CD4-positive, alpha-beta T cell treated with Interleukin-2 at 100 ng/mL for 4 hours (primary cell): ENCODE measurements at places on chromosomes 13 and 19.
A peak's percentile ranks its signal among the peaks of the same experiment; 100 is the strongest.

- DNase-seq = no peak
Measured at GRCh38 chr13:100566543-100566942, 22.0 kb downstream of the GGACT start.

GRCh38 chr19:28305513-28305912 lies 907.4 kb downstream of the UQCRFS1 start:
- DNase-seq = no peak

GRCh38 chr13:113905942-113906341 lies 42.1 kb upstream of the GAS6 start:
- no peak for DNase-seq

DNA sequence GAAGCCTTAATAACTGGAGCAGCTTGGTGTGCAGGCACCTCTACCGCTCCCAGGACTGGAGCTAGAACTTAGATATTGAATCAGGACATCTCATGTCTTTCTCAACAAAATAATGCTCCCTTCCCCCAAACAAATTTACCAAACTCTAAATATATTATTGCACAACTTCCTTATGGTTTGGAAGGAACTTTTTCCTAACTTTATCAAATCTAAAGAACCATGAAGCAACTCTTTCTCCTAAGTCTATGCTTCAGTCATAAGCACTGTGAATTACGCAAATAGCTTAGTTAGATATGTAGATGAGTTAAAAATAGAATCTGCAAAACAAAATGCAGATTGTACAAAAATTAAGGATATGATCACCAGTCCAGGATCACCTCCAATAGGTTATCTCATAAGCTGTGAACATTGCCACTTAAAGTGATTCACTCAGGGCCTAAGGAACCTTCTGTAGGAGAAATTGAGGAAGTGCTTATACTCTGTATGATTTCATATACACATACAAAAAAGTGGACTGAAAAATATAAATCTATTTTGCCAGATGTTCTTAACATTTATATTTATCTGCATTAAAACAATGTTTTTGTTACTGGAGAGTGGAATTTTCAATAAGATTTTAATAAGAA lies 20.4 kb upstream of the MAB21L1 start:
- DNase-seq = no peak

DNA sequence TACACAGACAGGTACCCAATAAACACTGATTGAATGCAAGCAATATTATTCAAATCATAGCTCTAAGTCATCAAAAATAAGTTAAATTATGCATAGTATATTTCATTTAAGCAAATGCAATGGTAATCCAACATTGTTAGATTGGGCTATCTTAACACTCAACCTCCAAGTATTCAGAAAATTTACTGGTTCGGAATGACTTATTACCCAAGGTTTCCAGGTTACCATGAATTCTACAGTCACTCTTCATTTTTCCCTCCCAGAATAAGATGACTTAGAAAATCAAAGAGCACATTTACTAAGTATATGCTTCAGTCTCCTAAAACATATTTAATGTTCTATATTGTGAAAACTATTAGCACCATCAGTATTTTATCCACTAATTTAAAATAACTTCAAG lies 6.0 kb downstream of the UBL3 start:
- no peak for DNase-seq

GRCh38 chr19:11566164-11566563 lies 7.1 kb upstream of the ELOF1 start:
- DNase-seq = no peak

- DNase-seq = no peak
Measured at GRCh38 chr13:74202129-74202813, 68.1 kb upstream of the KLF12 start.

DNA sequence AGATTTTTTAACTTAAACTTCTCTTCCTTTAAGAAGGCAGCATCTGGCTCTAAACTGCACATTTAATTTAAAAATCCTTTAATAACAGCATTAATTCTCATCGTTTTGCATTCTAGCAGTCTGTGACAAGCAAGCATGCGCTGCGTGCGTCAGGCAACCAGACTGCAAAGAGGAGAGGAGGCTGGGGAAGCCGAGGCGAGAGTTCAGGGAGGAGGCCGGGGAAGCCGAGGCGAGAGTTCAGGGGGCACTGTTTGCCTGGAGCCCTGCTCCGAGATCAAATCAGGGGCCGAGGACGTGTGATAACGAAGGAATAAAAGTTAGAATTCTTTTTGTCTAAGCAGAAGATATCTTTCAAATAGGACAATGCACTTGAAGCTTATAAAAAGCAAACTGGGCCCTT lies 435.7 kb downstream of the EFNB2 start:
- no peak for DNase-seq

- peak; percentile 76 for DNase-seq
Measured at GRCh38 chr19:35869327-35870123, 1.2 kb downstream of the APLP1 start.

DNA sequence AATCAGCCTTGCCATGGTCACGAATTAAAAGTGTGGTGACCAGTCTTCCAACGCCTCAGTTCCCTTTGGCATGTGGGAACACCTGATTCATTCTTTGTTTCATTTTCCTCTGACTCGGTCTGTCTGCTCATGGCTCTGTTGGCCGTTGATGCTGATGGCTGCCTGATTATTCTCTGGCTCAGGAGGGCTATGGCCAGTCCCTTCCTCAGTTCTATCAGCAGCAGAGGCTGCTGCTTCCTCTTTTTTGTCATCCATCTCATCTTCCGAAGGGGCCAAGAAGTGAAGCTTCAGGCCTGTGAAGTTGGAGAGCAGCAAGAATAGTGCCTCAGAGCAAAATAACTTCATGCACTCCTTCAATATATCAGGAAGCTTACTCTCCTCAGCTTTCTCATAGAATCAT lies 9.5 kb upstream of the MLNR start:
- DNase-seq = no peak

DNA sequence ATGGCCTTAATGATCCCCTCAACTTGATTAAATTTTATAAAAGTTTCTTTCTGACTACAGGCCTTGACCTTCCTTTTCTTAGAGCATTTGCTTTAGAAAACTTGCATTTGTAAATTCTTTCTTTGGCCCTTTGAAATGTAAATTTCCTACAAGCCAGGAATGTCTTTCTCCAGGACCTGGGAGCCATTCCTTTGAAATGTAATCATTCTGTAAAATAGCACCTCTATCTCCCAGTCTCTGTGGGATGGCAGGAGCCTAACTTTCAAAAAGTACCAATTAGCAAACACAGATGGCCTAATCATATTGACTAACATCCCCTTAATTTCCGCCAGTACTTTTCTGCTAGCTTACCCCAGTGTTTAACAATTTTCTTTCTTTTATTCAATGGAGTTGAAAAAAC lies 1394.2 kb upstream of the ATXN8OS start:
- no peak for DNase-seq

DNA sequence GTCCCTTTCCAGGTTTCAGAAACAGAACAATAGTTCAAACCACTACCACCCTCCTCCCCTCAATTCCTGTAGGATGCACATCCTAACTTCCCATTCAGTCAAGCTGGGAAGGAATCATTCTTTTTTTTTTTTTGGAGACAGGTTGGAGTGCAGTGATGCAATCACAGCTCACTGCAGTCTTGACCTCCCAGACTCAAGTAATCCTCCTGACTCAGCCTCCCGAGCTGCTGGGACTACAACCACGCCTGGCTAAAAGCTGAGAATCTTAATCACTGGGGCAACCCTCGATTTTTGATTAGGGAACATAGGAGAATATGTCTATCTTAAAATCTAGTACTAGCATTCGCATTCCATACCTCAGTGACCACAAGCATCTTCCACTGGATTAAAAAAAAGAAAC lies 146.2 kb downstream of the ABCC4 start:
- DNase-seq = no peak

GRCh38 chr13:50617134-50617721 lies 226.3 kb downstream of the DLEU7 start:
- no peak for DNase-seq

GRCh38 chr19:15107061-15108010 lies at the start of gene SYDE1:
Gene SYDE1, plus strand, starts transcription at chr19:15107401. Its CDS starts 33 bp downstream, at chr19:15107434.
- no peak for DNase-seq

DNA sequence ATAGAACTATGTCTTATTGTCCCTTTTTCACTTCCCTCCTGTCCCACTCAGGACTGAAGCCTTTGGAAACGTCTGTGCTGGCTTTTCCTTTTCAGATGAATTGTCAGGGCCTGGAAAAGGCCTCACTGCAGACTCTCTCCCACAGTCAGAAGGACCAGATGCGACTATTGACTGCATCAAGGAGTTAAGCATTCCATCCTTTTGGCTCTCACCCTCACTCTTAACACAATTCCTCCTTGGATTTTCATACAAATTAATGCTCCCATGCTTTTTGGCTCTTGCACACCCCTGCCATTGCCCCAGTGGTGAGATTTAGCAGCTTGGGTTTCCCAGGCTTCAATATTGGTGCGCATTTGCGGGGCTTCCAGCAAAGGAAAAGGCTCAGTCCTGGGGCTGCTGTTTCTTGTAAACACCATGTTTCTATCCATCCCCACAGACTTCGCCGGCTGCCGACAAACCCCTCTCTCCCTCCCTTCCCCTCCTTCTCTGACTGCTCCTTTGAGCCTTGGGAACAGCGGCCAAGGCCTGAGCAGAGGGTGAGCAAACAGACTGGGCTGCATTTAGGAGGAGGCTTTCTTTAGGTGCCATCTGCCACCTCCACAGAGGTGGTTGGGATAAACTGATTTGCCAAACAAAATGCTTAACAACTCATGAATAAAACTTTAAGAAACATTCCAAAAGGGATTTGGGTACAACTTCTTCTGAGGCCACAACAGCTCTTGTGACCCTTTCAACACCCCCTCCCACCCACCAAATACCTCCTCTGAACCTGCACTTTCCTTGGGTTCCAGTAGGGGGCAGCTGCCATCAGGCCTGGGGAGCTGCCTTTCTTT lies 48.6 kb upstream of the PCDH8 start:
- DNase-seq = no peak

- peak; percentile 77 for DNase-seq
Measured at GRCh38 chr19:38657633-38658222, 10.3 kb downstream of the ACTN4 start.

GRCh38 chr13:112997188-112998130 lies 28.4 kb downstream of the MCF2L start:
- DNase-seq = no peak

DNA sequence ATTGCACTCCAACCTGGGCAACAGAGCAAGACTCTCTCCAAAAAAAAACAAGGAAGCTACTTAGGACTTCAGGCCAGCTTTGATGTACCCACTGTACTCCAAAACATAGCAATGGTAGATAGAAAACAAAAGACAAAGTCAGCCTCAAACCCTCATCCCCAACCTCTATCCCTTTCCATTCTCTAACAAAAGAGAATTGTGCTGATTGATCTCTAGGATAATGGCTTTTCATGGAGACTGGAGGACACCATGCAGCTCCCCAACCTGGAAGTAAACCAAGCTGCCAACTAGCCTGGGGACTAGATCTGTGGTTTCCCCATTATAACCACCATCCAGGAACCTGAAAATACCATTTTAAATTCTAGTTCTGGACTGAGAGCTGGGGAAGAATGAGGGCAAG lies 4.3 kb upstream of the ZDHHC20 start:
- DNase-seq = no peak

GRCh38 chr19:41811036-41811435 lies 14.6 kb downstream of the CEACAM3 start:
- DNase-seq = peak; percentile 12

DNA sequence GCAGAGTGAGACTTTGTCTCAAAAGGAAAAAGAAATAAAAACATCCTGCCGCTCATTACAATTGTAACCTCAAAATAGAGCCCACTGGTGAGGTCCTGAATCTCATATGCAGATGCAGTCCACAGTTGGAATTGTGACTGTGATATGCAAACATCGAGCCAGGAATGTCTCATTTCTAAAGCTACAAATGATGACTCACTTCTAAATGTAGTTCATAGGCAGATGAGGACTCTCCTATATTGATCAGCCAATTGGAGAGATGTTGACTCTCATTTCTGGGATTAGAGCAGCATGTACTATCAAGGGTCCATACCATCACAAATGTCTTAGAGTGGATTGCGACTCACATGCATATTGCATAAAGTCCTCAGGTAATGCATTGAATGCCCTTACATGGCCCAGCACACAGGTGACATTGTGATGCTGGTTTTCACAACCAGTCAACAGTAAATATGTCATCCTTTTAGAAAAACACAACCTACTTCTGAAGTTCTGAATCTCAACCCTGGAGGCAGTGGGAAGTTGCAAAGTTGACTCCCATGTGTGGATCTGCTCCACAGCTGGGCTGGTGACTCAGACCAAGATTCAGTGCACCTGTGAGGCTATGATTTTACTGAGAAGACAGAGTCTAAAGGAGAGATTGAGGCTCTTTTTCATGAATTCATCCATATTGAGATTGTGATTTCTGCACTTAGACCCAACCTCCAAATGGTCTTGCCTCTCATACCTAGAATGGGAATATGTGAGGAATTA lies 16.9 kb upstream of the ZNF254 start:
- no peak for DNase-seq

DNA sequence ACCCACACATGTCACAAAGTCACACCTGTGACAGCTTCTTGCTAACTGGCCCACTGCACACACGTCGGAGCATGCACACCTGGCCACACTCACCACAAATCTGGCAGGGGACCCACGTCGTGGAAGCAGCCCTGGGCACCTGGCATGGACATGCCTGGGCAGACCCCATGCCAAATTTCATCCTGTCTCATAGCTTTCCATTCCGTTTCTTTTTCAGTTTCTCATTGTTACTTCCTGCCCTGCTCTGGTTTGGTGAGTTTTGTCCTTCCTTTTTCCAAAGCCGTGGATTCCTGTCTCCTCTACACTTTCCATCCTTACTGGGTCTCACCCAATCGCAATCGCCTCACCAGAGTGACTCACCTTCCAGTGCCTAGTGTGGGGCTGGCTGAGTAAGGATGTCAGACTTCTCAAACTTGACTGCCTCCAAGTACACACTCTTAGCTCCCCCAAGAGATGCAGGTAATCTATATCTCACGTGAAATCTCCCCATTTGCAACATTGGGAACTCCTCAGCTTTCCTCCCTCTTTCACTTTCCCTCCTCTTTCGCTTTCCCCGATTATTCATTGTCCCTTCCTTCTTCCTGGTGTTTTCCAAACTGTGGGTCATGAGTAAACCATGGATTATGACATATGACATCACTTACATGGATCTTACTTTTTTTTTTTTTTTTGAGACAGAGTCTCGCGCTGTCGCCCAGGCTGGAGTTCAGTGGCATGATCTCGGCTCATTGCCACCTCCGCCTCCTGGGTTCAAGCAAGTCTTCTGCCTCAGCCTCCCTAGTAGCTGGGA lies 1.6 kb upstream of the BBC3 start:
- DNase-seq = peak; percentile 31

GRCh38 chr13:53214433-53214832 lies 185.8 kb downstream of the OLFM4 start:
- DNase-seq = no peak

GRCh38 chr19:11111771-11112144 lies 22.5 kb downstream of the LDLR start:
- DNase-seq = no peak

DNA sequence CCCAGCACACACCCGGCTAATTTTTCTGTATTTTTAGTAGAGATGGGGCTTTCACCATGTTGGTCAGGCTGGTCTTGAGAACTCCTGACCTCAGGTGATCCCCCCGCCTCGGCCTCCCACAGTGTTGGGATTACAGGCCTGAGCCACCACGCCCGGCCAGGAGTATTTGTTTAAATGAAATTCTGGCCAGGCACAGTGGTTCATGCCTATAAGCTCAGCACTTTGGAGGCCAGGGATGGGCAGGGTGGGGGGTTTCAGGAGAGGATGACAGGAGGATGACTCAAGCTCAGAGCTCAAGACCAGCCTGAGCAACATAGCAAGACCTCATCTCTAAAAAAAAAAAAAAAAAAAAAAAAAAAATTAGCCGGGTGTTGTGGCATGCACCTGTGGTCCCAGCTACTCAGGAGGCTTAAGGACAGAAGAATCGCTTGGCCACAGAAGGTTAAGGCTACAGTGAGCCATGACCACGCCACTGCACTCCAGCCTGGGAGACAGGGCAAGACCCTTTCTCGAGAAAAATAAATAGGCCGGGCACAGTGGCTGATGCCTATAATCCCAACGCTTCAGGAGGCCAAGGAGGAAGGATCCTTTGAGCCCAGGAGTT lies 8.2 kb upstream of the DHDH start:
- no peak for DNase-seq
